ENCODE measurements at places on chromosomes 16 and 17.

- DNase-seq = no peak
These were observed 793.4 kb upstream of the CDH8 start for GRCh38 chr16:62829607-62830006.

- no peak for DNase-seq
These were observed 2.4 kb downstream of the TMEM101 start for GRCh38 chr17:44012391-44012790.

- DNase-seq = no peak
These were observed 21.9 kb upstream of the PHAF1 start for GRCh38 chr16:67087803-67088202.

DNA sequence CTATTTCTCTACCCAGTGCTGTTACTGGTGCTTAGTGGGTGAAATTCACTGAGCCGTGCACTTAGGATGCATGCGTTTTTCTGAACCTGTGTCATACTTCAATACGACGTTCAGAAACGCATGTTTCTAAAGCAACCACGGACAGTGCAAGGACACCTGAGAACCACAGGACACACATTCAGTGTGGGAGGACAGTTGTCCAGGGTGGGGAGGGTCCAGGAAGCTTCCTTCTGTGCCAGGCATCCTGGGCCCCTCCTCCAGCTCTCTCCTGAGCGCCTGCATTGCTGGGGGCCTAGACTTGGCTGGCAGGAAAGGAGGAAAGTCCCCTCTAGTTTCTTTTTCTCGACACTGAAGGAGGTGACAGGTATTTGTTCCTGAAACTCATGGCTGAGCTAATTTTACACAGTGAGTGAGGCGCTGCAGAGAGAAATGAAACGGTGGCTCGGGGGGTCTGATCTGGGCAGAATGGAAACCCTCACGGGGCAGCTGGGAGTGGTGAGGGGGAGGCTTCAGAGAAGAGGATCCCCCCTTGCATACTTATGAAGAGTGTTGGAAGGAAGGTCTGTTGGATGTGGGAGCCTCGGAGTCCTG is 89.9 kb downstream of the IRF8 start:
- DNase-seq = no peak

DNA sequence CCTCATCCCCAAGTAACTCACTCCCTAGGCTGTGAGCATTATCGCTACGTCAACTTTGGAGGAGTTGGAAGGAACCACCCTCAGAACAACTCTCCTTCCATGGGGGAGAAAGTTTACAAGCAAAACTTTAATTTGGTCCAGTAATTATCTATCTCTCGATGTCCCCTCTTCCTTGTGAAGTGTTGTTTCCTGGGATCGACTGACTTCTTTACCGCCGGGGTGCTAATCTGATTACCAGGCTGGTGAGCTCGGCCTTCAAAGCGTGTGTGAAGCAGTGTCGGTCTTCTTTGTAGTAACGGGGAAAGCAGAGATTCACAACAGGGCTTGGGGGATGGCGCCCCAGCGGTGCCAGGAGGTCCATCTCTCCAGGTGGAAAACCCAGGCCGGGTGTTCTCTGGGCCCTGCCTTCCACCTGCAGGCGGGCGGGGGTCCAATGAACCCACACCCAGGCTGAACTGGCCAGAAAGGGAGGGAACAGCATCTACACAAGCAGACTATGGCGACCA is 14.5 kb upstream of the FOXF1 start:
- DNase-seq = no peak

GRCh38 chr16:75204410-75204758 is 2.6 kb downstream of the CTRB2 start:
- DNase-seq = no peak

GRCh38 chr16:19524356-19524615 is 544 bp downstream of the CCP110 start:
- no peak for DNase-seq

DNA sequence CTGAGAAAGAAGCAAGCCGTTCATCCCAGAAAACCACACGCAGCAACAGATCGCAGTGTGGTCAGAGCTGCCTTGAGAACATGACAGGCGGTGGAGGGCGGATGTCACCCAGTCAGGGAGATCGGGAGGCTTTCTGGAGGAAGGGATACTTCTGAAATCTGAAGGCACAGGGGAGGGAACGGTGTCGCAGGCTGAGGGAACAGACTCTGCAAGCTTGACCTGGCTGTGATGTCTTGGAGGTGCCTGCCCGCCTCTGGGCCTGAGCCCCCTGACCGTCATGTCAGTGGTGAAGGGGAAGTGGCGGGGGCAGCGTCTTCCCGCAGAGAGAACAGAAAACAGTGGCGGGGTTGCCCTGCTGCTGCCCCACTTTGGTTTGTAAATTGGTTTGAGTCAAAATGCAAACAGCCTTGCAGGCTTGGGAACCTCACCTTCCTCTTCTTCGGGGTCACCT is 8.1 kb upstream of the ATP2A3 start:
- no peak for DNase-seq

DNA sequence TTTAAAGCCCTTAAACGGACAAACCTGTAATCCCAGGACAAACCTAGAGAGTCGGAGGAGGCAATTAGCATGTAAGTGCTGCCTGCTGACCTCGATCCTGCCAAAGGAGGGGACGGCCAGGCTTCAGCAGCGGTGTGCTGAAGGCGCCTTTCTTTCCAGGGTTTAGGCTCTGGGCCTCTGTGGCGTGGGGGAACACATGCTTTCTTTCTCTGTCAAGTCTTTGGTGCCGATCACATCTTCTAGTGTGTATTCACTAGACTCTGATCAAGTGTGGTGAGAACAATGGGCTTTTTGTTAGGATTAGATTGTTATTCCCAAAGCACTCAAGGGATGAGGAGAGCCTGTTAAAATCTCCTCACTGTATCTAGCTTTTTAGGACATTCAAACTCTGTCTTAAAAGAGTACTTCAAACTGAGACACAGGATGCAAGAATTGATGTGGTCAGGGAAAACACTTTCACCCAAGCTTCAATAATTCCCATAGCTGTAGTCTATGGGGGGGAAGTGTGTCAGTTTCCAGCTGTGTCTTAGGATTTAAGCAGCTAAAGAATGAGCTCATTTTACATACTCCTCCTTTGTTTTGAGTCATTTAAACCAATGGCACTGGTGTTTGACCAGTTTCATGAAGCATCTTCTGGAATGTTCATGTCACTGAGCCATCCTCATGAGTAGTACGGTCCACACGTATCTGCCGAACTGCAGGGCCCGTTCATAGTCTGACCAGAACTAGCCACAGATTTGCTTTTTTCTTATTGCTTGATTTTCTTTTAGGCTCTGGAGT is 51.2 kb downstream of the RPA1 start:
- DNase-seq = peak; percentile 52

GRCh38 chr16:77696149-77696548 is 26.2 kb upstream of the NUDT7 start:
- DNase-seq = no peak

GRCh38 chr16:84291226-84291625 is 3.5 kb upstream of the WFDC1 start:
- DNase-seq = no peak

- no peak for DNase-seq
These were observed 42.6 kb downstream of the SCNN1G start for GRCh38 chr16:23225109-23225508.

GRCh38 chr17:64218066-64218465 is 45.0 kb downstream of the TEX2 start:
- DNase-seq = no peak

DNA sequence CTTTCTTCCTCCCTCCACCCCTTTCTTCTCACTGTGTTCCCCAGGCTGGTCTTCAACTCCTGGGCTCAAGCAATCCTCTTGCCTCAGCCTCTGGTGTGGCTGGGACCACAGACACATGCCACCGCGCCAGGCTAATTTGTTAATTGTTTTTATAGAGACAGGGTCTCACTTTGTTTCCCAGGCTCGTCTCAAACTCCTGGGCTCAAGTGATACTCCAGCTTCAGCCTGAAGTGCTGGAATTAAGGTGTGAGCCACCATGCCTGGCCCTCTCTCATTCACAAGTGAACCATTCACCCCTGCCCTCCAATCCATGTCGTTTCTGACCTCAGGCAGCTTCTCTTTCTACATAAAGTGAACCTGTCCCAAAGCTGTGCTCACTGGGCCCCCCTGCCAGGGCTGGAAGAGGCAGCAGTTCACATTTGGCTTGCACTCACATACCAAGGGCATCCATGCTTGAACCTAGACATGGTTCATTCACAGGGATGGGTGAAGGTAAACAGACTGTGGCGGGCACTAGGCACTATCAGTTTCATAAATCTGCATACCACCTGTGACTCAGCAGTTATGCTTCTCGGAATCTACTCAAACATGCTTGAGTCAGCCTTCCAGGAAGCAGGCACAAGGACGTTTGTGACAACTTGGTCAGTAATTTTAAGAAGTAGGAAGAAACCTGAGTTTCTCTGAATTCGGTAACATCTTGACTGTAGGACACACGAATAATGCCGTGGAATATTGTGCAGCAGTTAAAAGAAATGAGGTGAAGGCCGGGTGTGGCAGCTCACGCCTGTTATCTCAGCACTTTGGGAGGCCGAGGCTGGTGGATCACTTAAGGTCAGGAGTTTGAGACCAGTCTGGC is 6.0 kb upstream of the RNF213 start:
- DNase-seq = peak; percentile 95

- no peak for DNase-seq
These were observed 106.6 kb downstream of the AMFR start for GRCh38 chr16:56318827-56319140.

- DNase-seq = no peak
These were observed 76.9 kb downstream of the ARHGAP44 start for GRCh38 chr17:12866244-12866643.

- no peak for DNase-seq
These were observed 7.9 kb downstream of the NKD1 start for GRCh38 chr16:50555952-50556673.

- DNase-seq = no peak
These were observed 74.1 kb downstream of the NT5M start for GRCh38 chr17:17377071-17377967.

GRCh38 chr16:49280841-49281371 is 732 bp downstream of the CBLN1 start:
- no peak for DNase-seq

GRCh38 chr17:16314189-16314588 is 39.1 kb downstream of the CENPV start:
- peak; percentile 48 for DNase-seq

- DNase-seq = no peak
These were observed 67.0 kb upstream of the ENDOV start for GRCh38 chr17:80347948-80348351.

- DNase-seq = no peak
These were observed 39.0 kb upstream of the LGALS9 start for GRCh38 chr17:27591986-27592385.

- no peak for DNase-seq
These were observed 428 bp downstream of the PHF12 start for GRCh38 chr17:28950752-28951427.

GRCh38 chr17:69326377-69327059 is 415 bp downstream of the ABCA5 start:
- DNase-seq = peak; percentile 34
